ENCODE measurements at places on chromosomes 1 and 21.

GRCh38 chr1:70672442-70672888, 261.4 kb downstream of the CTH start:
- no peak for DNase-seq

DNA sequence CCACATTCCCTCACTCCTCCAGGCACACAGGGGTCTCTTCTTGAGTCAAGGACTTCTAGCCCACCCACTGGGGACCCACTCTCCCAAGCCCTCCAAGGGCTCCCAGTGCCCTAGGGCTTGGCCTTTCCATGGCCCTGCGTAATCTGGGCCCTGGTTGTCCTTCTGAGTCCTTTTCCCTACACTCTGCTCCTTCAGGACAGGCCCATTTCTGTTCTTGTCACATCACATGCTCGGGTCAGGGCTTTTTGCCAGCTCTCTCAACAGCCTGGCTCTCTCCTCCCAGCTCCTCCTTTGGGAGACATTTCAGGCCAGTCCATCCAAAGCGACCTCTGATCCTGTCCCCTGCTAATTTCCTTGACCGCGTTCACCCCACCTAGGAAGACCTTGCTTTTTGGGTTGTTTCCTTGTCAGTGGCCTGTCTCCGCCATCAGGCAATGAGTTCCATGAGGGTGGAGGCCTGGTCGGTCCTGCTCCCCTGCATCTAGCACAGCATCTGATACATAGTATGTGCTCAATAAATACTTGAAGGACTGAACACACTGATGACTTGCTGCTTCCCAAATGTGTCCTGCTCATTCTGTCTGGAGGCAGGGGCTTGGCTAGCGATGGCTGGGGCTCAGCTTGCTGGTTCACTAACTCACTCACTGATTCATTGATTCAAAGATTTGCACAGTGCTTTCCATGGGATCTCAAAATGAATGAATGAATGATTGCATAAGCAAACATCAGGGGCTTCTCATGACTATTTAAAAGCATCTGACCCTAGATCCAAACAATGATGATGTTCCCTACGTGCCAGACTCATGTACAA, 44.8 kb downstream of the DHRS3 start:
- no peak for DNase-seq

DNA sequence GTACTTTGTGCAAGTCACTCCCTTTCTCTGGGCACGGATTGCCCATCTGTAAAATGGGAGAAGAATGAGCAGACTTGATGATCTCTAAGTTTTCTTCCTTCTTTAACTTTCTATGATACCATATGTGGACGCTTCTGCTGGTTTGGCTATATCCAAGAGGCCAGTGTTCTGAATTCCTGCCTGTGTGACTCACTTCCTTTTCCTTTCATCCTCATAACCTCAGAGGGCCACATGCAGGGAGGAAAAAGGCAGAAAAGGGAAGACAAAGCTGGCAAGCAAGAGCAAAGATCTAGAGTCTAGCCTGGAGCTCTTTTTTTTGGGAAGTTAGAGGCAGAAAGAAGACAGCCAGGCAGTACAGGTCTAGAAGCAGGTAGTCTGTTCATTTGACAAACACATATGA, 151.2 kb downstream of the OMA1 start:
- no peak for DNase-seq

DNA sequence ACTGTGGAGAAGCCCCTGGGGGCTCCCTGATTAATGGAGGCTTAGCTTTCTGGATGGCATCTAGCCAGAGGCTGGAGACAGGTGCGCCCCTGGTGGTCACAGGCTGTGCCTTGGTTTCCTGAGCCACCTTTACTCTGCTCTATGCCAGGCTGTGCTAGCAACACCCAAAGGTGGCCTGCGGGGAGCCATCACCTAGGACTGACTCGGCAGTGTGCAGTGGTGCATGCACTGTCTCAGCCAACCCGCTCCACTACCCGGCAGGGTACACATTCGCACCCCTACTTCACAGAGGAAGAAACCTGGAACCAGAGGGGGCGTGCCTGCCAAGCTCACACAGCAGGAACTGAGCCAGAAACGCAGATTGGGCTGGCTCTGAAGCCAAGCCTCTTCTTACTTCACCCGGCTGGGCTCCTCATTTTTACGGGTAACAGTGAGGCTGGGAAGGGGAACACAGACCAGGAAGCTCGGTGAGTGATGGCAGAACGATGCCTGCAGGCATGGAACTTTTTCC, 24.8 kb downstream of the PCSK9 start:
- DNase-seq = no peak

DNA sequence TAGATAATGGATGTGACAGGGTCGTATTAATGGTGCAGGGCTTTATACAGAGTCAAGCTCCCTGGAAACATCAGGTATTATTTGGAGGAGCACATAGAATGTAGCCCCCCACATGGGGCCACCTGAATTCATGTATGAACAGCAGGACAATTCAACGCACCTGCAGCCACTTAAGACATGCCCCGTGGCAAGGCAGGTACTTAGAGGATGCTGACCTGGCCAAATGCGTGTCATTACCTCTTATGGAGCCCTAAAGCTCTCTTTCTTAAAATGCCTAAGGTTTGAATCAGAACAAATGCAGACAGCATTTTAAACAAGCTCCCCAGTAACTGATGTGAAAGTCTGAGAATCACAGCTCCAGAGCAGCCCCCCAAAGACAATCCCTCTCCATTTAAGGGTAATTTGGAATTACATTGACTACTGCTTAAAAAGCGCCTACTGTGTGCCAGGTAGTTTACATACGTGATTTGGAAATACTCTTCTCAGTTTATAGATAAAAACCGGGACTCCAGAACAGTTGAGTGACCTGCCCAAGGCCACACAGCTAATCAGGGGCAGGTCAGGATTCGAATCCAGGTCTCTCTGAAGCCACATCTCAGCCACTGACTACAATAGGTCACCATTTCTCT, 71.0 kb upstream of the KLHDC7A start:
- no peak for DNase-seq

- DNase-seq = no peak
These were observed 97.7 kb upstream of the GREM2 start for GRCh38 chr1:240709676-240710075.

GRCh38 chr21:31878831-31879230, 6.0 kb downstream of the HUNK start:
- DNase-seq = no peak

DNA sequence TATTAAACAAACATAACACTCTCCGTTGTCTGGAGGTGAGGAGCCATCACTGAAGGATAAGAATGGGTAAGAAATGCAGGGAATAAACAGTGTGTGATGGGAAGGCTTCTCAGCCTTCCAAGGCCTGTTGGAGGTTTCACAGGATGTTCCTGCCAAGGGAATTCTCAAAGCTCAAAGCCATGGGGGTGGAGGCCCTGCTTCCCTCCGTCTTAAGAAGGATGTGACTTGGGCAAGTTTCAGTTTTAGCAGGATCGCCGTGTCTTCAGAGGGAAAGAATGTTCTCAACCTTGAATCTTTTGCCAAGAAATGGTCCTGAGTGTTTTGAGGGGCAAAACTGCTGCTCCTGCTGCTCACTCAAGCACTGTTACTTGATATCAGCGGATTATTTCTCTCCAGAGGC, 41.7 kb upstream of the IL20 start:
- no peak for DNase-seq

DNA sequence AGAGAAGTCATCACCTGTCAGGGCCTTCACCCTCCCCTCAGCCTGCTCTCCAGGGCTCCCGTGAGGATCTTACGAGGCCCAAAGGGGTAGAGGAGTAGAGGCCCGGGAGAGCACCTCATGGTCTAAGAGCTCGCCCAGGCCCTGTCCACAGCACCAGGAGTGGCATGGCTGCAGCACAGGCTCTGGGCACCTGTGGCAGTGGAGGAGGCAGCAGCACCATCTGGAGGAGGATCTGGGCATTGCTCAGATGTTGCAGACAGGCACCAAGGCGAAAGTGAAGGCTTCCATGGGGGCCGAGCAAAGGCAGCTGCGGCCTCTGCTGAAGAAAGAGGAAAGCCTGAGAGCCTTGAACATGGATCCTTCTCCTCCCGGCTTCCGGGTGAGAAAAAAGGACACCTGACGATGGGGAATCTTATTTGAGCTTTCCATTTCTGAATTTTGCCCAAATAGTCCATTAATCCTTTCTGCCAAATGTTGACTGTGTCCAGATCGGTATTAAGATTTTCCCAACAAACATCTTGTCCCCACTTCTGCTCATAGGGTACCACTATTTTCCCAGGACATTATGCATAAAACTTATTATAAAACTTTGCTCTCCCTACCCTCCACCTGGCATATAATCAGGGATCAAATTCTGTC, 604.7 kb downstream of the PTPRC start:
- peak; percentile 80 for DNase-seq

- no peak for DNase-seq
These were observed 27.4 kb downstream of the IL23R start for GRCh38 chr1:67193704-67194103.

GRCh38 chr1:89527256-89527655, 2.6 kb downstream of the LRRC8B start:
- no peak for DNase-seq

DNA sequence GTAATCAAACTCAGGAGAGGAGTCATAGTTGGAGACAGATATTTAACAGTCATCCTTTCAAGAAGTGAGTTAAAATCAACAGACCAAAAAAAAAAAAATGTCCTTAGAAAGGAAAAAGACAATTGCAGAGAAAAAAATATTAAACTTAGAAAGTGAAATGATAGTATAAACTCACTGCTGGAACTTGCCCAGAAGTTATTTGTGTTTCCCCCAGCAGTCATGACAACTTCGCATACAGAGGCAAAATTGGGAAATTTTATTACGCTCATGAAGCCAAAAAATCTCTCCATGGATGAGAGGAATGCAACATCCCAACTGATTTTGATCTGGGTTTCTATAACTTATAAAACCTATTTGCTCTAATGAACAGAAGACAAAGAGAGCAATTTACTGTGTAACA, 198.2 kb downstream of the LRRC7 start:
- DNase-seq = no peak
